ENCODE measurements at places on chromosomes 7 and 10.

- DNase-seq: no peak
Measured at GRCh38 chr10:35711615-35712411, 69.7 kb upstream of the FZD8 start.

- DNase-seq: no peak
Measured at GRCh38 chr10:114420811-114421485, 16.6 kb upstream of the AFAP1L2 start.

DNA sequence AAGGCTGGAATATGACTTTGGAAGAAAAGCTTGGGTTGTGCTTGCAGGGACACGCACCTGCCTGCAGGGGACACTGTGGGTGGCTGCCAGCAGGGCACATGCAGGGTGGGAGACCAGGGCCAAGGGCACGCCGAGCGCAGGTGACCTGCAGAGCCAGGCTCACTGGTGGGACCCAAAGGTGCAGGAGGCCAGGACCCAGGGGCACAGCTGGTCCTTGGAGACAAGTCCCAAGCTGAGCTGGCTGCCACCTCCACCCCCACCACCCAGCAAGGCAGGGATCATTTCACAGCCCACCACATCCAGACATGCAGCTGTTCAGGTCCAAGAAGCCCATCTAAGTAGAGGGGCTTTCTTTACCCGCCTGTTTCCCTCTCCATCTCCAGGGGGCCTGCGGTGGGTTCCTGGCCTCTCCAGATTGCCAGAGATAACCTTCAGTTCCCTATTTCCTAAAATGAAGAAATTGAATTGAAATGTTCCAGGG lies 13.8 kb upstream of the CLIP2 start:
- DNase-seq: no peak

GRCh38 chr10:74542077-74542476 lies 284.3 kb upstream of the KAT6B start:
- no peak for DNase-seq

DNA sequence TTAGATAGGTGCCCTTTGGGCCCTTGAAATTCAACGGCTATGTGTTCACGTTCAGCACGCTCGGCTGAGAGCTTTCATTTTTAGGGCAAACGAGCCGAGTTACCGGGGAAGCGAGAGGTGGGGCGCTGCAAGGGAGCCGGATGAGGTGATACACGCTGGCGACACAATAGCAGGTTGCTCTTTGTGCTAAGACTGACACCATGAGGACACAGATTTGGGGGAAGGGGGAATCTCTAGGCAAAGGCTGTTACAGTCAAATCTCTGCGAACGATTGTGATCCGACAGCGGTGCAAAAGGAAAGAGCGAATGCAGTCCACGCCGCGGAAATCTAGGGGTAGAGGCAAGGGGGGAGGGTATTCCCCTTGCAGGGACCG lies 667 bp downstream of the KLLN start:
- DNase-seq: no peak

- DNase-seq: no peak
Measured at GRCh38 chr7:15099074-15099473, 196.5 kb upstream of the DGKB start.

GRCh38 chr7:134692344-134692705 lies 45.7 kb downstream of the BPGM start:
- DNase-seq: no peak

DNA sequence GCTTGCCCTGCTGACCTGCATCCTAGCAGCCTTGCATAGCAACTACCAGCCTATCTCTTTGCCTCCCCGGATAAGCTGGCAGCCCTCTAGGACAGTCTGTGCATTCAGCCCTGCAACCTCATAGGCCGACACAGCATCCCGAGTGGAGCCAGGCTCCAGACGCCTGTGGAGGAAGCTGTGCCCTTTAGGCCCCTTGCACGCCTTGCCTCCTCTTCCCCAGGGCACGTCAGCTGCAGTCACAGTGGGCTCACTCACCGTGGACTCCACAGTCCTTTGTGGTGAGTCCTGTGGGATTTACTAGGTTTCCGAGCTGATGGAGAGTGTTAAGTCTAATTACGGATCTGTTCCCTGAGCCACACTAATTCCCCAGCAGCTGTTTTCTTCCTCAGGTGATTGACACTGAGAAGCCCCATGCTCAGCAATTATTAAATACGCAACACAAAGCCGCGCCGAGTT lies 540.0 kb downstream of the TCERG1L start:
- DNase-seq: peak; percentile 50

- no peak for DNase-seq
Measured at GRCh38 chr10:80055760-80056159, 22.7 kb upstream of the TMEM254 start.

DNA sequence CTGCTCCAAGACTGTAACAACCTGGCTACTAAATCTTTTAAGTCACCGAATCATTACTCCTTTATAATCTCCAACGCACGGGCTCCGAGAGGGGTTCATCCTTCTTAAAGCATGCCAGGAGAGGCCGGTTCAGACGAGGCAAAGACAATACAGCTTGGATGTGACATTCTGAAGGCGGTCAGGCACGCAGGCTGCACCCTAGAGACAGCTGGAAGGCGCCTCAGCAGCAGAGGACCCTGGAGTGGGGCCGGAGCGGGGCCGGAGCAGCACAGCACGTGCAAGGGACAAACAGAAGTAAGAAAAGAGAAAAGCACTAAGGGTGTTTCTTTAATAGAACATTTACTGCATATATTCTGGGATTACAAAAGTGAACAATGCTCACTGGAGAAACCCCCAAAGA lies 97.8 kb upstream of the PPP2R2D start:
- peak; percentile 38 for DNase-seq

GRCh38 chr7:11170863-11171568 lies 197.3 kb downstream of the PHF14 start:
- DNase-seq: no peak

- DNase-seq: no peak
Measured at GRCh38 chr10:26869528-26869927, 8.8 kb upstream of the ABI1 start.

DNA sequence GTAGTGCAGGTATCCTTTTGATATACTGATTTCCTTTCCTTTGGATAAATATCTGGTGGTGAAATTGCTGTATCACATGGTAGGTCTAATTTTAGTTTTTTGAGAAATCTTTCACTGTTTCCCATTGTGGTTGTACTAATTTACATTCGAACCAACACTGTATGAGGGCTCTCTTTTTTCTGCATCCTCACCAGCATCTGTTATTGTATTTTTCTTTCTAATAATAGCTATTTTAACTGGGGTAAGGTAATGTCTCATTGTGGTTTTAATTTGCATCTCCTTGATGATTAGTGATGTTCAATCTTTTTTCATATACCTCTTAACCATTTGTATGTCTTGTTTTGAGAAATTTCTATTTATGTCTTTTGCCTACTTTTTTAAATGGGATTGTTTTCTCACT lies 335.4 kb upstream of the MTPN start:
- DNase-seq: no peak

DNA sequence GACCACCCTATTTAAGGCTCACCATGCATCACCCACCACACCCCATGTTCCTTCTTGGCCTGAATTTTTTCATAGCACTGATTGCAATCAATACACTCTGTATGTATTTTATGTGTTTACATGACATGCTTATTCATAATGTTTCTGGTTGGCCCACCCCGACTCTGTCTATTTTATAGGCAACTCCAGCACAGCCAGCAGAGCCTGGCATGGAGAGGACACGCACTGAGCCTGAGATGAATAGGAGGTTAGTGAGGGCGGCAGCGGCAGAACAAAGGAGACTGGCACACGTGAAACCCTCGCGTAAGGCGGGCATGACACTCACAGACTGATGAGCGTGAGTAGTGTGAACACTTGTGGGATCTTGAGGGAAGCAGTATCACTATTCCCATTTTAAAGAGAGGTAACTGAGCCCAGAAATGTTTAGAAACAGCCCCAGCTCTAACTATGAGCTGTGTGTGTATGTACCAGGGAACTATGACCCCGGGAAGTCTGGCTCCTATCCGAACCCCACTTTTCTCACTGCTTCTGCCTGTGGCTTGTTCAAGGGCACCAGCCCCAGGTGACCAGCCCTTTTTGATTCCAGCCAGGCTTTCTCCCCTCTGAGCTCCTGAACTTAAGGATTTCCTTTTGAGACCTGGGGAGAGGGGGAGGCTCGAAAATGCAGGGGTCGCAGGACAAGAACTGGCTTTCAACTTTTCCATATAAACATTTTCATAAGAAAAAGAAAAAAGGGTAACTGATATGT lies 113.3 kb downstream of the ARHGAP22 start:
- DNase-seq: no peak

GRCh38 chr7:1510780-1511154 lies 6.6 kb upstream of the INTS1 start:
- no peak for DNase-seq

DNA sequence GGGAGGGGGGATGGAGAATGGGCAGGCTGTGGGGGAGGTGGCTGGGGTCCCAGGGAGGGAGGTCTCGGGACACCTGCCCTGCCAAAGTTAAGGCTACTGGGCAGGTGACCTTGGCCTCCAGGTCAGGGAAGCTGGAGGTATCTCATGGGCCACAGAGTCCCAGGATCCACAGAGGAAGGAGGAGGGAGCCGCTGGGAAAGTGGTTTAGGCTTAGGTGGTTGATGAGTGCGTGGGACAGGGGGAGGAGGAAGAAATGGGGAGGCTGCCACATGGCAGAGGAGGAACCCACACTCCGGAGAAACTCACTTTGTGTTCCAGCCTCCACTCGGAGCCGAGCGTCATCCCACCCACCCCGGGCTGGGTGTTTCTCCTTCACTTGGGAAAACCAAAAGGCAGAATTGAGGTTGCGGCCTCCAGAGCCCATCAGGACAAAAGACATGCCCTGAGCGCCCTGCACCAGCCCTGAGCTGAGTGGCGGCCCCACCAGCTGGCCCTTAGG lies 46.1 kb downstream of the ASB13 start:
- DNase-seq: peak; percentile 71

- DNase-seq: no peak
Measured at GRCh38 chr10:1154531-1155295, 98.5 kb downstream of the WDR37 start.

- DNase-seq: no peak
Measured at GRCh38 chr7:29090151-29090805, 56.1 kb downstream of the CPVL start.

DNA sequence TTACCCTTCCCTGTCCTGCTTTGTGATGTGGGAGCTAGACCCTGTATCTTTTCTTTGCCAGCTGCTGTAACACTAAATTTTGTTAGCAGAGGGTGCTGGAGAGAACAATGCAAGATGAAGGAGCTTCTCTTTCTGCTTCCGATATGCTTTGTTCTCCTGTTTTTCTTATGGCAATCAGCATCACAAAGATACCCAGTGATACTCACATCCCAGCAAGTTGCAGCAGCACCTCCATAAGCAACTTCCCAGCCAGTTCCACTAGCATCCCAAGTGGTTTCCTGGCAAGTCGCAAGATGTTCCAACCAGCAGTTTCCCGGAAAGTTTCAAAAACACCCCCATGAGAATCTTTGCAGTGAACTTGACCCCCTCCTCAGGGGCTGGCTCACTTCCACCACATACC lies 148.6 kb downstream of the IMMP2L start:
- DNase-seq: no peak

GRCh38 chr10:28768227-28768626 lies 90.9 kb downstream of the BAMBI start:
- no peak for DNase-seq

DNA sequence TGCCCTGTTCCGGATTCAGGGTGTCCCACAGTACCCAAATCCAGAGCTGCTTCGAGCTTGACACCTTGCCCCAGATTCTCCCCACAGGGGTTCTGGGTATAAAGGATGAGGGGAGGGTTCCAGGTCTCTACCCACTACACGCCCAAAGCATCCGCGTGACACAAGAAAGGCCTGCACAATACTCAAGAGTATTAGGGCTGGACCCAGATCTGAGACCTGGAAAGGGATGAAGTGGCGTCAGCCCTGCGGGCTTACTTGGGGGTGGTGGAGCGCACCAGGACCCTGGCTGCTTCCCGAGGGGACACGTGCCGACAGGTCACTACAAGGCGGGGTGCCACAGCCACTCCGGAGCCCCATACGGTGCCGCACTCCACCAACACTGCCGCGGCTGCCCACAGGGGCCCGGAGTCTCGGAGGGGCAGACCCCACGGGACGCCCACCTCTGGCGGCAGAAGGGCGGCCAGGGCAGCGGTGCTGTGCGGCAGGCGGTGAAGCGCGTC lies 1.3 kb downstream of the TYSND1 start:
- DNase-seq: peak; percentile 82

DNA sequence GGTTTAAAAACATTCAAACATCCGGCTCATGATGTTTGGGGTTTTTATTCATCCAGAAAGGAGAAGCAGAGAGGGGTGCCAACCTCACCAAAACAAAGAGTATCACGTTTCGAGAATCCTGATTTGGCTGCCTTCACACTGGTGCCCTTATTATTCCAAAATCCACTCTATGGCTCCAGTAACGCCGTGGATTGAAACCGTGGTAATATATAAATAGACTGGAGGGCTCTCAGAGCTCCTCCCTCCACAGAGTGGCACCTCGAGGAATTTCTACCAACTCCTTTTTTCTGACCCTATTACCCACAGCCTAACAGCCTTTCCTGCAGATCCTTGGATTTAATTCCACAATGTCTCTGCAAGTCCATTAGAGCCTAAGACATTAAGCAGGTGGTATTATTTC lies 353.6 kb downstream of the CRPPA start:
- DNase-seq: no peak

DNA sequence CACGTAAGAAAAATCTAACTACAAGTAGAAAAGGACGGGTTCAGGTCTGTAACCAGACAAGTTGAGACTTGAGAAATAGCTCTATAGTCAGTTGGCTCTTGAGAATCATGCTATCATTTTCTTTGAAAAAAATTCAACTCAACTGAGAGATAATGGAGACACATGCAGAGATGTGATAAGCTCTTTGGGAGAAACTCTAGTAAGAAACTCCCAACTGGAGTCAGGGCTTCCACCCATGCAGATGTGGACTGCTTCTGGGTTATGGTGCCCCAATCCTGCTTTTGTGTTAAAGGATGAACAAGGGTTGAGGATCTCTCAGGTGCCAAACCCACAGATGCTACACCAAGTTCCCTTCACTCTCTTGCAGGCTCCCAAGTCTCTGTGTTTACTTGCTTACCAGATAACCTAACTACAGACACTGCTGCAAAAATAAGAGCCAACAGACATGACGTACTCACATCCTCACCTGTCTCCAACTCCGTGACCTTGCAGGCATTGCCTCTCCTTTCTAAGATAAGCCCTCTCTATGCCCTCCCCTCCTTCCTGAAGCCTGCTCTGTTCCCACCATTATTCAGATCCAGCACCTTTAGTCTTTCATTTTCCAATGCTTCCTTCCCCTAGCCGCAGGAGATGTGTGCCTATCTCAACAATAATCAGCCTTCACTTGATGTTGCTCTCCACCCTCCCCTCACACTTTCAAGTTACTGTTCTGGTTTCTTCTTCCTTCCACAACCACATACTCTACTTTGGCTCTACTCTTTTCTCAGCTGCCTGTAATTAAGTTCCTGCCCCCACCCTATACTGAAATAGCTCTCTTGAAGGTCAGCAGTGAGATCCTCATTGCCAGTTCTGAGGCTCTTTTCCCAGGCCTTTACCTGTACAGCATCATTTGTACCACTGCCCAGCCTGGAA lies 130.0 kb downstream of the ICA1 start:
- DNase-seq: no peak

All from aorta (tissue), 5 donors.